ENCODE measurements at places on chromosomes 12 and 14.

DNA sequence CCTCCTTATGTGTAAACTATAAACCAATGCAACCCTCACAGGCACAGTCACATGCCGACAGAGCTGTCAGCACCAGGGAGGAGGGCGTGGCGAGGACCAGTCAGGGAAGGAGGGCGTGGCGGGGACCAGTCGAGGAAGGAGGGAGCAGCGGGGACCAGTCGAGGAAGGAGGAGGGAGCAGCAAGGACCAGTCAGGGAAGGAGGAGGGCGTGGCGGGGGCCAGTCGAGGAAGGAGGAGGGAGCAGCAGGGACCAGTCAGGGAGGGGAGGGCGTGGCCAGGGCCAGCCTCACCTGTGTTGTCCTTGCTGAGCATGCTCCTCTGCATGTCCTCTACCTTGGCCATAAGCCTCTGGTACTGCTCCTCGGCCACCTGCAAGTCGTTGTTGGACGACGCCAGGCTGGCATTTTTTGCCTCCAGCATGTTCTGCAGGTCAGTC lies 24.2 kb downstream of the GOLGA3 start:
- DNase-seq: no peak

DNA sequence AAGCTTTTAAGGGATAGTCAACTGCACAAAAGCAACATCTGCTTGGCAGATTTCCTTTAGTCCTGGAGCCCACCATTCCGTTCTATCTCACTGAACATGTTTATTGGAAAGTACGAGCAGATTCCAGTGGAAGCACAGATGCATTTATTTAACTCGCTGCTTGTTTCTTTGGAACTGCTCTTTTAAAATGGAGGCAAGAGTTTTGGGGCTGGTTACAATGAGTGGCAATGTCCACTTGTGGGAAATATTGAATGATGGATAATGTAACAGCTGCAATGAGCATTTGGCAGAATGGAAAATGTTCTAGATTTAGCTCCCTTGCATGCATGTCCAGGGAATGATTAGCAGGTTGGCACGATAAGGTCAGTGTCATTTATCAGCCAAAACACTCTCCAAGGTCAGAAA lies 163.0 kb downstream of the ATP23 start:
- no peak for DNase-seq

DNA sequence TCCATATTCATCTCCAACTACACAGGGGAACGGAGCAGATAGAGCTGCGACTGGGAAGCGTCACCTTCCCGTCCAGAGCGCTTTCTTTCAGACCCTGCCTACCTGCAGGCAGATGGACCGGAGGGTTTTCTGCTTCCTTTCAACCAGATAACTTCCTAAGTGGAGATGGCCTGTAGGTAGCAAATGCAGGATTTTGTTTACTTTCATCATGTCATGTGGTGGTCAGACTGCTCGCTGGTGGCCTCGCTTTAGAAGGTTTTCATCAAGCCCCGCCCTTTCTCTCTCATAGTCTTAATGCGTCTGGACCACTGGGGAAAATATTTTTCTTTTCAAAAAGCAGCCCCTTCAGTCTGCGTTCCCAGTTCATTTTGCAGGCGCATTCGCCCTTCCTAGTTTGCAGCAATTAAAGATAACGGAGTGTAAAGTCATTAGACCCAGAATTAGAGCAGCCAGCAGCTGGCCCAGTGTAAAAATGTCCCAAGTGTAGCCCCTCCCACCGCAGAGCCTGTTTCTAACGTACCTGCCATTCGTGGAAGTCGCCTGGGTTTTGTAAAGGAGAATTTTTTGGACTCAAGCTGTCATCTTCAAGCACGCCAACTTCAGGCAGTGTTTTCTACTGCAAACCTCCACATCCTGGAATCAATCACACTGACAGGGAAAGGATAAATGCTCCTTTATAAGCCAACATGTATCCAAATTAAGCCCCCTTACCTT lies 68.9 kb downstream of the TESC start:
- DNase-seq: no peak

- no peak for DNase-seq
Measured at GRCh38 chr12:3043406-3043805, 33.8 kb upstream of the TSPAN9 start.

DNA sequence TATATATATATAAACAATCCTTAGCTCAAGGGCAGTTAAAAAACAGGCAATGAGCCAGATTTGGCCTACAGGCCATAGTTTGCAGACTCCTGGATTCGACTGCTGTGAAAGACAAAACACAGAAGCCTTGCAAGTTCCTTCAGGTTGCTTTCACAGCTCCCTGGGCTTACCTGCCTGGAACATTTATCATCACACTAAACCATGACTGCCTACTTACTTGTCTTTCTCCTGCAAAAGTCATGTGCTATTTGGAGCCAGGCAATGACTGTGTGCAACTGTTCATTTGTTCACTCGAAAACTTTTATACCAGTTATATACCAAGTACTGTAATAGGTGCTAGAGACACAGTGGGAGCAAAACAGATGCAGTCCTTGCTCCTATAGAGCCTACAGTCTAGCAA lies 2.2 kb upstream of the RPS6KA5 start:
- no peak for DNase-seq

DNA sequence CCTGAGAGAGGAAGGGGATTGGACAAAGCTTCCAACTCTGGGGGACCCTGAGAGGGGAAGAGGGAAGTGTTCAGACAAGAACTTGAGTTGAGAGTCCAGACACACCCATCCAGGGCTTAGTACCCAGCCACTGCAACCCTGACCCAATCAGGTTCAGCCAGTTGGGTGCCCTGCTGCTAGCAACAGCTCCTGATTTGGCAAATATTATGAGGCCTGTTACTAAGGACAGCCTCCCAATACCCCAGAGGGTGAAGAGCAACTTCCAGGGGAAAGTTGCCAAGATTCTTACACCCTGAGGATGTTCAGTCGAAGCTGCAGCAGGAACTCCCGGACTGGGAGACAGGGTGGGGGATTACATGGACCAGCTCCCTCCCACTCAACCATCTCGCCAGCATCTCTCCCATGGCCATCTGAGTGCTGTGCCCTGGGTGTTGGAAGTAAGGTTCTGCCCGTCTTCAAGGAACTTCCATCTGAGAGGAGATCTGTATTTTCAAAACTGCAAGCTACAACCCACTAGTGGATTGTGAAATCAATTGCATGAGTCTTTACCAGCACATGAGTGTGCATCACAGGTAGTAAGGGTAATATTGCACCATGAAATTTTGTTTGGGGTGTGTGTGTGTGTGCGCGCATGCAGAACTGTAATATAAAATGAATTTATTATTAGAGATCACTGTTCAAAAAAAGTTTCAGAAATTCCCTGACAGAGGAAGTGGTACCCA lies 11.5 kb upstream of the KRT78 start:
- no peak for DNase-seq

- DNase-seq: no peak
Measured at GRCh38 chr12:111606767-111607230, 7.7 kb upstream of the ATXN2 start.

- DNase-seq: no peak
Measured at GRCh38 chr12:13372386-13372785, 175.9 kb downstream of the EMP1 start.

DNA sequence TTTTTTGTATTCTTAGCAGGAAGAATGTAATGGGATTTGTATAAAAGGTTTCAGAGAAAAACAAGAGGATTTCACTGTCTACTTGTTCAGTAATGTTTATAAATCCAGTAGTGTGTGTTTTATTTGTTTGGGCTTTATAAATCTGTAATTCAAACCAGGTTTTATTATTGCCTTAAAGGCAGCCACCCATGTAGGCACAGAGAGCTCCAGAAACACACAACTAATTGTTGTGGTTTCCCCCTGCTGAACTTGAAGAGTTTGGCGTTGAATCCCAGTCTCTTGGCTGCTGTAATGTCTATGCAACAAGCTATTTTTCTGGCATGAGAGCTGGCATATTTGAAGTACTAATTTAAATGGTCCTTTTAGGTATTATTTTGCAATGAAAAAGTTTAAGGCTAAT lies 63.4 kb upstream of the SLCO1C1 start:
- no peak for DNase-seq

- no peak for DNase-seq
Measured at GRCh38 chr12:124739953-124740561, 123.6 kb downstream of the SCARB1 start.

- DNase-seq: no peak
Measured at GRCh38 chr12:100061814-100062213, 77.1 kb upstream of the ANKS1B start.

- no peak for DNase-seq
Measured at GRCh38 chr12:95857156-95857555, 1.6 kb upstream of the SNRPF start.

DNA sequence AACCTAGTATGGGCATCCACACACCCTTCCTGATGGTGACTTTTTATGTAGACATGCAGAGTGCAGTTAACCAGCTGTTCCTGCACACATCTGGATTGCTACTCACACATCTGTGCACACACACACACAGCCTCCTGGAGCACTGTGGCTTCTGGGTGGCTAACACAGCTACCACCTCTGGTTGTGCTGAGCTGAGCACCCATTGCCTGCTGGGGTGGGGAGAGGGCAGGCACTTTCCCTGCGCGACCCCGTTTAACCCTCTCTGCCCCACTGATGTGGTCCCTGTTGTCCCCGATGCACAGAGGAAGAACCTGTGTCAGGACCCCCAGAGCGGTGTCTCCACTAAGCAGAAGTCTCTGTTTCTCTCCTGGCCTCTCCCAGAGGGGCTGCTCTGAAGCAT lies 14.4 kb upstream of the SERPINA3 start:
- no peak for DNase-seq

DNA sequence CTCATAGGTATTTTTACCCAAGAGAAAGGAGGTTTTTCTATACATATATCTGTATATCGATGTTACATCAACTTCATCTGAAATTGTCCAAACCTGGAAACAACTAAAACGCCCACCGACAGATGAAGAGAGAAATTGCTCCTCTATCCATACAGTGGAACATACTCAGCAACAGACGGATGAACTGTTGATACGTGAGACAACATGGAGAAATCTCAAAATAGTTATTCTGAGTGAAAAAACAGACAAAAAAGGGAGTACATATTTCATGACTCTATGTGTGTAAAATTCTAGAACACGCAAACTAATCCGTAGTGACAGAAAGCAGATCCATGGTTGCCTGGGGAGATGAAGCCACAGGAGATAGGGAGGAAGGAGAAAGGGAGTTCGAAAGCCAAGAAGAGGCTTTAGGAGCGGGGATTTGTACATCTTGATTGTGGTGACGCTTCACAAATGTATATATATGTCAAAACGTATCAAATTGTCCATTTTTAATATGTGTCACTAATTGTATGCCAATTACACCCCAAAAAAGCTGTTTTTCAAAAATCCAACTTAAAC lies 37.6 kb upstream of the C14orf180 start:
- DNase-seq: no peak

- DNase-seq: no peak
Measured at GRCh38 chr12:50825372-50825838, 17.3 kb upstream of the TMPRSS12 start.

- DNase-seq: no peak
Measured at GRCh38 chr14:80212023-80212397, 706 bp upstream of the DIO2 start.

DNA sequence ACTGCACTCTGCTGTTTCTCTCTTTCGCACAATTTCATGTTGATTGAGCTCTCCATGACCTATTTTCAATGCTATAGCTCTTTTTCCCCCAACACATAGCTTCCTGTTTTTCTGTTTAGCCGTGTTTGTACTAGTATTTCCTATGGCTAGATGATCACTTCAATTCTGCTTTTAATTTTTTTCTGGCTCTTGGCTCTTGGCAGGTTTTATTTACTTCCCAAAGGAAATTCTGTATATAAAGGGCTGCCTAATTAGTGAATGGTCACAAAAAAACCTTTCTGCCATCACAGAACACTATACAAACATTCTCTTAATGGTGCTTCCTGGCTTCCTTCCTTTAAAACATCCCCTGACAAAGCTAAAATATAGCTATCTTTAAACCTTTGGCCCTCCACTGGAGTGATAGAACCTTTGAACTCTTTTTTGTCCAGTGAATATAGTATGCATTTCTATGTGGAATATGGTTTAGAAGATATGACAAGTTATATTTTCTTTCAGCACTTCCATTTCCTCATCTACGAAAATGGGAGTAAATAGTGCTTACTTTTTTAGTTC lies 88.2 kb downstream of the RASSF9 start:
- DNase-seq: no peak

DNA sequence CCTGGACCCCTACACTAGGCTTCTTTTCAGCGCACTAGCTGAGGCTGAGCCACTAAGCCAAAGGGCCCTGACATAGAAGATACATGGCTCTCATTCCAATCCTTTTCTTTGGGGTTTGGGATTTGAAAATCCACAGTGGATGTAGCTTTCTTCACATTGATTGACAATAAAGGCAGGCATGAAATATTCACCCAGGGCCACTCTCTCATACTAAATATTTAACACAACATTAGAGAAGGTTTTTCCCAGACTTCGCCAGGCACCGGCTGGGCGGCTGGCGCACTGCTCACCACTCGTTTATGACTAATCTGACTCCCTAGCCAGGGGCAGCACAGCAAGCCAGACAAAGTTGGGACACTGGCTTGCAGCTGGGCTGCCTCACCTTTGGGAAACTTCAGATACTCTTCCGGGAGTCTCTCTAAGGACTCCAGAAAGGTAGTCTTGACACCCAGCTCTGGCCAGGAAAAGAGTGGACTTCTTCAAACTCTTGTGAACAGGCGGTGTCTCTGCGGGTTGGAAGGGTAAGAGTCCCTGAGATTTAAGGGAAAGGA lies 699 bp upstream of the HOXC11 start:
- DNase-seq: no peak

- no peak for DNase-seq
Measured at GRCh38 chr12:8991371-8992345, 2.3 kb downstream of the KLRG1 start.

- no peak for DNase-seq
Measured at GRCh38 chr12:85484387-85484786, 204.4 kb downstream of the ALX1 start.

- no peak for DNase-seq
Measured at GRCh38 chr14:92282669-92283068, 40.3 kb upstream of the SLC24A4 start.

GRCh38 chr14:70563417-70563816 lies 28.6 kb upstream of the ADAM20 start:
- no peak for DNase-seq

DNA sequence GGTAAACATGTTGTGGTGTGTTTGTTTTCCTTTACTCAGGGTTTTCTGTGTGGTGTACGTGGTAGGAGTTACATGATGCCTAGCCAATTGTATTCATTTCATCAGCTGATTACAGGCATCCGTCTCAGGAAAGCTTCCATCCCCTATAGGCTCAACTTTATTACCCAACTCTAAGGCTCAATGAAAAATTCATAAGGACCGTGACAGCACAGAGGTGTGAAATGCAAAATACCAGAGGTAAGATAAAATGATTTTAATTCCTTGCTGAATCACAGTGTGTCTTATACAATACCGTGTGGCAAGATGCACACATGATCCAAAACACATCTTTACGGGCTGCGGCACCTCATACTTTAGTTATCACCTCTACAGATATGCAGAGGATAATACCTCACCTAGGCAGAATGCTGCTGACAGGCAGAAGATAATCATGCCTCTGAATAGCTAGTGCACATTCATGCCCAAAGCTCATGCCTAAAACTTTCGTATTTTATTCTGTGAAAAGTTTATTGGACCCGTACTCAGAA lies 87.2 kb upstream of the DIO2 start:
- DNase-seq: no peak

GRCh38 chr12:13362260-13362841 lies 165.8 kb downstream of the EMP1 start:
- DNase-seq: peak; percentile 8

All from CD8-positive, alpha-beta T cell (primary cell).